ENCODE measurements at places on chromosomes 7 and 10. TPM values are rescaled to one million over a fixed set of nuclear protein-coding genes. Genes with fewer than 3 reads are reported as not detected.

DNA sequence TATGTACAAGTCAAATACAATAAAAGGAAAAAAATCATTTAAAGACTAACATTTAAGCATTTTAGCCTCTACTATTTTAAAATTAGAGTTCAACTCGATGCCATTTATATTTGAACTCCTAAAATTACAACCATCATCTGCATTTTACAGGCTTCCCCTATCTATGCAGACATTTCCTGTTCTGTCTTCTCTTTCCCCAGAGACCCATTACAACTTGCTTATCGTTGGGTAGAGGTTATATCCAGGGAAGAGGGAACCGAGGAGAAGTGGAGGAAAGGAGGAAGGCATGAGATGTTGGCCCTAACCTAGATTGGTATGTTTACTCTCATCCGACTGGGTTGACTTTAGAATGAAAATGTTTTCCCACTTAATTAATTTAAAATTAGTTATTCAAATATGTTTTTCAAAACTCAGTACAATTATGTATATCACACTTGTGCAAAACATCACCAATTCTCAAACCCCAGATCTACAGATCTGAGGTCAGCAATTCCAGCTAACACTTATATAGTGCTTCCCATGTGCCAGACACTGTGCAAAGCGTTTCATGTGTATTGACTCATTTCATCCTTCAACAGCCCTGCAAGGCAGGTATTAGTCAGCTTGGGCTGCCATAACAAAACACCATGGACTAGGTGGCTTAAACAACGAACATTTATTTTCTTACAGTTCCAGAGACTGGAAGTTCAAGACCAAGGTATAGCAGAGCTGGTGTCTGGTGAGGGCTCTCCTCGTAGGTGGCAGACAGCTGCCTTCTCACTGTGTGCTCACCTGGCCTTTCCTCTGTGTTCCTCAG is 27.3 kb upstream of the HERPUD2 start:
- no peaks in the 10 kb centered on the region for H3K36me3 ChIP-seq
- no peak for DNase-seq
- H3K27ac ChIP-seq, result no peak overlapping the region
- peaks cover 2% of the 10 kb centered on the region for H3K27me3 ChIP-seq

GRCh38 chr7:20019757-20020432 is 197.3 kb downstream of the MACC1 start:
- H3K27ac ChIP-seq, result no peak overlapping the region
- H3K36me3 ChIP-seq, result no peaks in the 10 kb centered on the region
- no peak overlapping the region for H3K4me3 ChIP-seq
- H3K27me3 ChIP-seq, result no peaks in the 10 kb centered on the region
- no peaks in the 10 kb centered on the region for H3K4me1 ChIP-seq

GRCh38 chr7:1850111-1850975 is 180.3 kb downstream of the ELFN1 start:
- H3K27ac ChIP-seq, result no peak overlapping the region
- no peaks in the 10 kb centered on the region for H3K27me3 ChIP-seq
- no peak overlapping the region for H3K4me3 ChIP-seq
- no peaks in the 10 kb centered on the region for H3K36me3 ChIP-seq
- DNase-seq, result no peak

- H3K4me3 ChIP-seq, result no peak overlapping the region
- H3K27me3 ChIP-seq, result no peaks in the 10 kb centered on the region
- no peak overlapping the region for H3K27ac ChIP-seq
- no peaks in the 10 kb centered on the region for H3K4me1 ChIP-seq
- DNase-seq, result no peak
These were observed 62.0 kb upstream of the AKR1E2 start for GRCh38 chr10:4763960-4764428.

The SEC61A2 gene
- total RNA-seq, result 4.5 TPM

The C10orf90 gene
- total RNA-seq, result not detected

Data from HepG2 (cell line).